ENCODE measurements at places on chromosomes 11 and 22.
A peak's percentile ranks its signal among the peaks of the same experiment; 100 is the strongest.

DNA sequence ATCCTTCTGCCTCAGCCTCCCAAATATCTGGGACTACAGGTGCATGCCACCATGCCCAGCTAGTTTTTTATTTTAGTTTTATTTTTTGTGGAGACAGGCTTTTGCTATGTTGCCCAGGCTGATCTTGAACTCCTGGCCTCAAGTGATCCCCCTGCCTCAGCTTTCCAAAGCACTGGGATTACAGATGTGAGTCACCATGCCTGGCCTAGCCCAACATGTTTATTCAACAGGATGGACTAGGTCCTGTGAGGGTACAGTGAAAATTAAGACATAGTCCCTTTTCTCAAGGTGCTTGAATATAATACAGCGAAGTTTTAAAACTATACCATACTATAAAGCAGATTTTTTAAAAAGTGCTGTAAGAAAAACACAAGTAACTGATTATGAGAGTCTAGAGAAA lies 45.2 kb upstream of the EED start:
- DNase-seq: no peak

- no peak for DNase-seq
Observed at GRCh38 chr11:11170352-11171084, 182.5 kb downstream of the CSNK2A3 start.

- no peak for DNase-seq
Observed at GRCh38 chr11:33949252-33949913, 57.5 kb upstream of the LMO2 start.

DNA sequence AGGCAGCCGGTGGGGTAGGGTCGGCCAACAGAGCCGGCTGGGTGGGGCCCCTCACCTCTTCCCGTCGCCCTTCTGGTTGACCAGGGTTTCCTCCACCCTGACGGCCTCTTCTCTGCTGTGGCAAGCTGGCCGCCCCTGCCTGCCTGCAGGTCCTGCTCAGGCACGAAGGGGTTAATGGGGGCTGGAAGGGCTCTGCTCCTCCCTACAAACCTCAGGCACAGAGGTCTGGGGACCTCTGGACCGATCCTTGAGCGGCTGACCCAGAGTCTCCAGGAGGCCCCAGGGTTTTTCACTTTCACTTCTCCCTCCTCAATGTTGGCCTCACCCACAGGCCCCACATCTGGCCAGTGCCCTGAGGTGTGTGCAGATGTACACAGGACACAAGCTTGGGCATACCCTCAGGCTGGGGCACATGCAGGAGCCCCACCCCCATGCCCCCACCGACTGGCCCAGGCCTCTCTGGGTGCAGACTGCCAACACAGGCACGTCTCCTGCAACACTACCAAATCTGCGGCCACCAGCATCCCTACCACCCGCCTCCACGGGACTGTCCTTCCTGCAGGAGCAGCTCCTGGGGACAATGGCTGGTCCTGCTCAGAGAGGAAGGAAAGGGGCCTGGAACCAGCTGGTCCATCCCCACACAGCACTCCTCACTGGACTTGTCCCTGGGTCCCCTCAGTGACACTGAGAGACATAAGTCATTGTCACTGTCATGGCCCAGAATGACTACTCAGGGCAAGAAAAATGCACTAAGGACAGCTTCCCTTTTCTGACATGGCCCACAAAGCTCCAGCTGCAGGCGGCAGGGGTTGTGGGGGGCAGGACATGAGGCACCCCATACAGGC lies 3.2 kb upstream of the TBX1 start:
- no peak for DNase-seq

- no peak for DNase-seq
Observed at GRCh38 chr11:129728581-129728980, 87.1 kb upstream of the TMEM45B start.

GRCh38 chr11:78715639-78716311 lies 141.1 kb upstream of the NARS2 start:
- peak; percentile 72 for DNase-seq

DNA sequence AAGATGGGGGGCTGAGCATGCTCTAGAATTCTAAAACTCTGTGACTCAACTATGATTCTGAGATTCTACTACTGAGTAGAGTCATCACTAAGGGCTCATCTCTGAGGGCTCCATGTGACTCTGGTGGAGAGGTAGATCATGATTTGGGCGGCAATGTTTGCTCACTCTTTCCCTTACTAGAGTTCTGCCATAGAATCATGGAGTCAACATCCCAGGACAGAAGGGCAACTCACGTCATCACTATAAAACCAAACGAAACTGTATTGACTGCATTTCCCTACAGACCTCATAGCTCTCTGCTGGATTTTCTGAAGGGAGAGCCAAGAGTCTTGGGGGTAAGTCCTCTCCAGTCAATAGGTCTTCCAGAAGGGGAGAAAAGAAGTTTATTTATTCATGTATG lies at the start of gene MS4A14:
Gene MS4A14 (plus strand): TSS at position 78 of the 400 bp plus-strand sequence. CDS start 120 bp downstream, at position 198.
- no peak for DNase-seq

DNA sequence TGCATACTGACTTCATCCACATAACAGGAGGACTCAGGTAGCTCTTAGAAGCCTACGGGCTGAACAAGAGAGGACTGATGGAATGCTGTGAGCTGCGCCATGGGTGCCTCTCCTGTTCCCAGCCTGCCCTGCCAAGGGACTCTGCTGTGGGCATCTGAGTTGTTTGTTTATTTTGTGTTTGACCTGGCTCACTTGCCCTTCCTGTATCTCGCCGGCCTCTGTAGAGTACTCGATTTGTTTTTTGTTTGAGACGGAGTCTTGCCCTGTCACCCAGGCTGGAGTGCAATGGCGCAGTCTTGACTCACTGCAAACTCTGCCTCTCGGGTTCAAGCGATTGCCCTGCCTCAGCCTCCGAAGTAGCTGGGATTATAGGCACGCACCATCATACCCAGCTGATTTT lies 1.8 kb downstream of the TTC38 start:
- no peak for DNase-seq

- DNase-seq: no peak
Observed at GRCh38 chr11:49221112-49221511, 12.7 kb upstream of the FOLH1 start.

DNA sequence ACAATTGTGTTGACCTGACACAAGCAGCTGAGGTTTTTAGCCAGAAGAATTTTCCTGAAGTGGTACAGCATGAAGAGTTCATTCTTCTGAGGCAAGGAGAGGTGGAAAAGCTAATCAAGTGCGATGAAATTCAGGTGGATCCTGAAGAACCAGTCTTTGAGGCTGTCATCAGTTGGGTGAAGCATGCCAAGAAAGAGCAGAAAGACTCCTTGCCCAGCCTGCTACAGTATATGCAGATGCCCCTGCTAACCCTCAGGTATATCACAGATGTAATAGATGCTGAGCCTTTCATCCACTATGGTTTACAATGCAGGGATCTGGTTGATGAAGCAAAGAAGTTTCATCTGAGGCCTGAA lies 12.9 kb upstream of the SCARF2 start:
- no peak for DNase-seq

DNA sequence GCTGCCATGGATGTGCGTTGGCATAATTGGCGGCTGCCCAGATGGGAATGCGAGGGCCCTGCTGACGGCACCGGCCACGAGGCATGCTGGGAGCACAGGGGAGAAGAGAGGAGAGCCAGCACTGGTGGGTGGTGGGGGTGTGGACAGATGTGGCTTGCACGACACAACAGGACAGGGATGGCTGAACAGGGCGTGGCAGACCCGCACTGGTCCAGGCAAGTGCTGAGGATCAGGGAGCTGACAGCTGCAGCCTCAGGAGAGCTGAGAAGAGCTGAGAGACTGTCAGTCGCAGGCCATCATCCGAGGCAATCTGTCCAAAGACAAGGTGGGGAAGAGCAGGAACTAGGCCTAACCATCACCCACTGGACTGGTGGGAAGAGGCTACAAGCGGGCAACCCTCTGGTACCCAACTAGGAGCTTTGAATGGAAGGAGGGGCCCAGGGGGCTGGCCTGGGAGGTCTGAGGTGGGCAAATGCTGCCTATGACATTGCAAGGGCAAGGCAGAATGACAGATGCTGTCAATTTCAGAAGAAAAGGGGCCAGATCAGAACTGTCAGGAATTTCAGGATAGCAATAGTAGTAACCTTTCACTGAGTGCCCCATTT lies 2.4 kb downstream of the GNB1L start:
- DNase-seq: no peak

GRCh38 chr11:1281326-1281973 lies 28.0 kb downstream of the TOLLIP start:
- no peak for DNase-seq

DNA sequence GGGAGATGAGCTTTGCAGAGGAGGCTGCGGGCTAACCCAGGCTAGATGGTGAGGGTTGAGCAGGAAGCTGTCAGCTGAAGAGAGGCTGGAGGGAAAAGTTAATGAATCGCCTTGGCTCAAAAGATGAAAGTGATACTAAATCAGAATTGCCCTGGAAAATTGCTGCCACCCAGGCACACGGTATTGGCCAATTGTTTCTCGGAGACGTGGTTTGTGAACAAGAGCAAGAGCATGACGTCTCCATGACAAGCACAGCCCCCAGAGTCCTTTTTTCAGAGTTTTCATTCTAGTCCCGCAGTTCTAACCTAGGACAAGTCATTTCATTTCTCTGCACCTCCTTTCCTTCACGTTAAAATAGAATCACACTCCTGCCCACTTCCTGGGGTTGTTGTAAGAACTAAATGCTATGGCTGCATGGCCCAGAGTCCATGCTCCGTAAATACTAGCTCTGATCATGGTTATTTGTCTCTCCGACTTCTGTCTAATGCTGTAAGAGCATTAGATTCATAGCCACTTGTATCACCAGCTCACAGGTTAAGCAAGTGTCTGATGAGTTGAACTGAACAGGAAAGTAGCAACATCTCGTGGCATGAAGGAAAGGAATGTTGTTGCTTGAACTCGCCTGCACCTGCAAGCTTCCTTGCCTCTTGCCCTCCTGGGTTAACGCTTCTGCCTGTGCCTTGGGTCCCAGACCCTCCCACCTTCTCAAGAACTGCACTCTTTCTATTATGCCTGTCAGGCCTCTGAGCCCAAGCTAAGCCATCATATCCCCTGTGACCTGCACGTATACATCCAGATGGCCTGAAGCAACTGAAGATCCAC lies 33.8 kb upstream of the NUP50 start:
- DNase-seq: no peak

DNA sequence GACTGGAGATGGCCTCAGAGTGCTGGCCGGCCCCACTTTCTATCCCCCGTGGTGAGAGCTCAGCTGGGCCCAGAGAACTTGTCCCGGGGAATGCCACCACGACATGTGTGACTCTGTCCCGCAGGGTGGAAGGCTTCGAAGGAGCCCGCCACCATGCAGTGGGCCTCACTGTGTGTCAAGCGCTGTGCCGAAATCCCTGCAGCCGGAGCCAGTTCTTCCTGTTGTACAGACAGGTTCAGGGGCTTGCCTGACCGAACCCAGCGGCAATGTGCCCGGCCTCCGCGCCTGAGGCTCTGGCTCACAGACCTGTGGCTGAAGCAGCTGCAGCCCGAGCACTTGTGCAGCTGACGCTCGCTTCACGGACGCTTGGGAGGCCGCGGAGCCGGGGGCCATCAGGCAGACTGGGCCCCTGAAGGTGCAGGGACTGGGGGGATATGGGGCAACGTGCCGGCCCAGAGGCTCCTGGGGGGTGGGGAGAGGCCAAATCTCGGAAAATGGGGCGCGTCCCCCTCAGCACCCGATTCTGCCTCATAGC lies 650 bp downstream of the PPM1F start:
- DNase-seq: peak; percentile 46

- DNase-seq: no peak
Observed at GRCh38 chr11:106950067-106950491, 68.2 kb downstream of the GUCY1A2 start.

- no peak for DNase-seq
Observed at GRCh38 chr11:69923196-69923595, 104.0 kb upstream of the FGF3 start.

- DNase-seq: no peak
Observed at GRCh38 chr22:22936915-22937656, 49.5 kb downstream of the IGLL5 start.

DNA sequence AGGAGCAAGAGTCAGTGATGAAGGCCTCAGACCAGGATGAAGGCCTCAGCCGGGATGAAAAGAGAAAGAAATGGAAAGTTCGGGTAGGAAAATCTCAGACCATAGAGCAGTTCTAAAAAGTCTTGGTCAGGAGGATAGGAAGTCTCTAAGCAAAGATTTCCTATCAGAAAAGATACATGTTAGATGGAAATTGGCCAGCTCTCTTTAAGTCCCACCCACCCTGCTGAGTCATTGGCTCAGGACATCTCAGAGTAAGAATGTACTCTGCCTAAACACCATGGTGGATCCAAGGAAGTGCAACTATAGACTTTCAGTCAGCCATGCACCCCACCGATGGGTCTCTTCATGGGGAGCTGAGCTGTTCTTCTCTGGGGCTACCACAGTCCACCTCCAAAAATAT lies 4.4 kb downstream of the OR8B3 start:
- DNase-seq: no peak

- no peak for DNase-seq
Observed at GRCh38 chr22:49907807-49908206, 10.4 kb downstream of the ALG12 start.

All from HEK293T (cell line).